ENCODE measurements at places on chromosomes 2 and 18.

GRCh38 chr2:237027712-237028029 lies 58.0 kb upstream of the COPS8 start:
- DNase-seq = no peak

GRCh38 chr2:101040761-101041160 lies 38.7 kb downstream of the RPL31 start:
- no peak for DNase-seq

DNA sequence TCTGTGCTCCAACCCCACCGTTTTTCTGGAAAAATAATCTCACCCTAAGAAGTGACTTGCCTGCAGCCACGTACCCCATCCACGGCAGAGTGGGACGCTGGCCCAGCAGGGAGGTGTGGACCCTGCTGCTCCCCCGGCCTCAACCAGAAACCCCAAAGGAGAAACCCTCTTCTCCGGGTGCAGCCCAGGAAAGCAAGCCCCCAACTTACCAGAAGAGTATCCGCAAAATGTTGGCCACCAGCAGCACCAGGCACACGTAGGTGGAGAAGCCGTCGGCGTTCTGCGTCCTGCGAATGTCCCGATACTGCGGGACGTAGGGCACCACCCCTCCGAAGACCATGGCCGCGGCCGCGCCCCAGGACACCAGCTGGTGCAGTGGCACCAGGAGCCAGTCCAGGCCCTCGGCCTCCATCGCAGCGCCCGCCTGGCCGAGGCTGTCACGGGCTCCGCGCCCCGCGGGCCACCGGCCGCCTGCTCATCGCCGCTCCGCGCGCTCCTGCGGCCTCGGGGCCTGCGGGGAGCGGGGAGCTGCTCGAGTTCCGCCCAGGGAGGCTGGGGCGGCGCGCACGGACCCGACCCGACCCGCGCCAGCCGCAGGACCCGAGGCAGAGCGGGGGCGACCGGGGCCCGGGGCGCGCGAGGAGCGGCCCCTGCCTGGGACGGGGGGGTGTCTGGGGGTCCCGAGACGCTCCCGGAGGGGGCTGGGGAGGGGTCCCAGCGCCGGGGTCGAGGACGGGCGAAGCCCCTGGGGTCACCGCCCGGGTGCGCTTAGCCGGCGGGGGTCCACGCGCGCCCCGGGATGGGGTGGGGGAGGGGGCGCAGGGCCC lies 725 bp downstream of the SLC66A2 start:
- DNase-seq = no peak

DNA sequence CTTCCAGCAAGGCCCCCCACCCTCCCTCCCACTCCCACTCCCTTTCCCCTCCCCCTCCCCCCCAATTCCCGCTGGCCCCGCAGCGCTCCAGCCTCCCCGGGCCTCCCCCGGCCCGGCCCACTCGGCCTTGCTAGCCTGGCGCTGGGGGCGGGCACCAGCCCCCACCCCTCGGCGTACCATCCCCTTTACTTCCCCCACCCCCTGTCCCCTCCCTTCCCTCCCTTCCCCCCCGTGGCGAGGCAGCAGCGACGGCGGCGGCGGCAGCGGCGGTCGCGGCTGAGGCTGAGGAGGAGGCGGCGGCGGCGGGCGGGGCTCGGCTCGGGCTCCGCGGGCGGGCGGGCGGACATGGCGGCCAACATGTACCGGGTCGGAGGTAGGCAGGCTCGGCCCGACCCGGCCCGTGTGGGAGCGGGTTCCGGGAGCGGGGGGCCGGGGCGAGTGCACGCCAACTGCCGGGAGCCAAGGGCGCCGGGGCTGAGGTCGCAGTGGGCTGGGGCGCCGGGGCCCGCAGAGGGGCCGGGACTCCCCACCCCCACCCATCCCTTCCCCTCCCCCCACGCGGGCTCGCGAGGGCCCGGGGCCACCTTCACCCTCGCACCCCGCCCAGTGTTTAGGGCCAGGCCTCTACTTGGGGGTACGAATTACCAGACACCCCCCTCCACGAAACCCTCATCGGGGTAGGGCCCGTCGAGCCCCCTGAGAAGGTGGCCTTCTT lies at the start of gene MTA3:
MTA3 (plus strand) TSS at position 232 of the 715 bp plus-strand sequence; CDS start at position 346, 114 bp downstream.
- DNase-seq = no peak

- DNase-seq = no peak
Measured at GRCh38 chr18:60110836-60111235, 211.0 kb downstream of the PMAIP1 start.

GRCh38 chr2:46167406-46167805 lies 129.8 kb upstream of the EPAS1 start:
- no peak for DNase-seq

GRCh38 chr2:200356321-200356720 lies 49.8 kb downstream of the SPATS2L start:
- no peak for DNase-seq

GRCh38 chr2:54658564-54659071 lies 64.8 kb upstream of the EML6 start:
- no peak for DNase-seq

GRCh38 chr2:230863031-230863430 lies 1.7 kb upstream of the ITM2C start:
- no peak for DNase-seq

DNA sequence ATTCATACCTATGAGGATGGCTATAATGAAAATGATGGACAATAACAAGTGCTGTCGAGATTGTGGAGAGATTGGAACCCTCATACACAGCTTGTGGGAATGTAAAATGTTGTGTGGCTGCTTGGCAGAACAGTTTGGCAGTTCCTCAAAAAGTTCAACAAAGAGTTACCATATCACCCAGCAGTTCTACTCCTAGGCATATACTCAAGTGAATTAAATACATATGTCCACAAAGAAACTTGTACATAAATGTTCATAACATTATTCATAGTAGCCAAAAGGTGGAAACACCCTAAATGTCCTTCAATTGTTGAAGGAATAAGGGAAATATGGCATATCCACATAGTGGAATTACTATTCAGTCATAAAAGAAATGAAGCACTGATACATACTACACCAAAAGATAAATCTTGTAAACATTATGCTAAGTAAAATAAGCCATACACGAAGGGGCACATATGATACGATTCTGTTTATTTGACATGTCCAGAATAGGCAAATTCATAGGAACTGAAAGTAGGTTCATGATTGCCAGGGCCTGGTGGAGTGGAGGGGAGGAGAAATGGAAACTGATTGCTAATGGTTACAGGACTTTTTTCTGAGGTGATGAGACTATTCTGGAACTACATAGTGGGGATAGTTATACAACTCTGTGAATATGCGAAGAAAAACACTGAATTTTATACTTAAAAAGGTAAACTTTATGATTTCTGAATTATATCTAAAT lies 92.1 kb downstream of the ADAM23 start:
- no peak for DNase-seq

- DNase-seq = no peak
Measured at GRCh38 chr18:13318731-13319501, 100.4 kb downstream of the LDLRAD4 start.
